ENCODE measurements at places on chromosomes 13 and 19. TPM values are rescaled to one million over a fixed set of nuclear protein-coding genes. Genes with fewer than 3 reads are reported as not detected.

LILRA1 gene
- not detected for total RNA-seq

SYNGR4 gene
- 0.25 TPM for total RNA-seq

GPR4 gene
- total RNA-seq = not detected

DUXA gene
- total RNA-seq = not detected

NCLN gene
- 55.6 TPM for total RNA-seq

S1PR4 gene
- total RNA-seq = 32.2 TPM

PTGIR gene
- total RNA-seq = 41.0 TPM

CCNA1 gene
- total RNA-seq = 0.40 TPM

NEK5 gene
- 0.16 TPM for total RNA-seq

KLK4 gene
- total RNA-seq = not detected

IFNL4 gene
- total RNA-seq = not detected

KCTD15 gene
- total RNA-seq = 8.7 TPM

SYT5 gene
- 0.37 TPM for total RNA-seq

CGB2 gene
- total RNA-seq = 0.43 TPM

ZNF700 gene
- total RNA-seq = 13.3 TPM

ZNF414 gene
- total RNA-seq = 23.7 TPM

RGCC gene
- 146 TPM for total RNA-seq

GSX1 gene
- total RNA-seq = not detected

ZNF614 gene
- total RNA-seq = 10.6 TPM

PRTN3 gene
- not detected for total RNA-seq

OR10H1 gene
- not detected for total RNA-seq

IQCN gene
- total RNA-seq = 0.40 TPM

RASGRP4 gene
- total RNA-seq = 5.9 TPM

CYP4F12 gene
- not detected for total RNA-seq

DACT3 gene
- 3.1 TPM for total RNA-seq

LILRB4 gene
- total RNA-seq = not detected
